ENCODE measurements at places on chromosomes 7 and 10. TPM values are rescaled to one million over a fixed set of nuclear protein-coding genes. Genes with fewer than 3 reads are reported as not detected.

CLCN1 gene
- total RNA-seq = not detected

BRAT1 gene
- total RNA-seq = 16.8 TPM

STRA8 gene
- total RNA-seq = not detected

OPN4 gene
- not detected for total RNA-seq

BTBD16 gene
- not detected for total RNA-seq

FGL2 gene
- total RNA-seq = 170 TPM

LRRD1 gene
- total RNA-seq = not detected

OR13A1 gene
- under 0.01 TPM for total RNA-seq

IL6 gene
- 0.94 TPM for total RNA-seq

BEND7 gene
- total RNA-seq = 0.63 TPM
